Glutamatergic neuron (in vitro differentiated cells): ENCODE measurements at places on chromosomes 12 and 14.
A peak's percentile ranks its signal among the peaks of the same experiment; 100 is the strongest.

- DNase-seq, result no peak
These were observed 1154.8 kb downstream of the TMEM121 start for GRCh38 chr14:106681161-106681560.

DNA sequence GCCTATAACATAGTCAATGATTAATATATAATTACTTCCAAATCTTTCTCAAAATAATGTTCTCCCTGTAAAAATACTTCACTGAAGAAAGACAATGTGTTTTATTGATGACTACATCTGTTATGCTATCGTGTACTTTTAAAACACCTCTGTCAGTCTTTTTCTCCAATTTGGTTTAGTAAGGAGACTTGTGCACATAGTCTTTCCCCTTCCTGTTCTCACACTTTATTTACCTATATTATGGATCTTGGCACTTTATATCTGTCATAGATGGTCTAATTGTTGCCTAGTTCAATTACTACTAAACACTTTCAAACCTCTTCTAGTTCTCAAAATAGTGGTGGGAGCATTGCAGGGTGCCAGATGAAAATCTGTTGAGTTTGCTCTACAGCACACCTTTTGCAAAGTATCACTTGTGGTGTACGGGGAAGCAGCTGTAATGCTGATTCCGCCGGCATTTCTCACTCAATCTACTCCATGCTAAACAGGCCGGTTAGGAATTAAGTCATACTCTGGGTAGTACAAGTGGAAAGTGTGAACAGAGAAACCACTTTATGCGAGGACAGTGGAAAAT, 1.1 kb upstream of the INSM2 start:
- no peak for DNase-seq

- no peak for DNase-seq
These were observed 13.7 kb downstream of the CHFR start for GRCh38 chr12:132873724-132874123.

- DNase-seq, result no peak
These were observed 155.6 kb upstream of the LMNTD1 start for GRCh38 chr12:25708661-25709060.

- DNase-seq, result no peak
These were observed 201.2 kb upstream of the PRICKLE1 start for GRCh38 chr12:42790761-42791151.

- DNase-seq, result no peak
These were observed 378.1 kb upstream of the TMPO start for GRCh38 chr12:98137278-98137677.

- DNase-seq, result no peak
These were observed 109.2 kb downstream of the EFCAB11 start for GRCh38 chr14:89845346-89845745.

GRCh38 chr12:12560587-12561370, 1.9 kb downstream of the DUSP16 start:
- DNase-seq, result no peak

- DNase-seq, result no peak
These were observed 212.6 kb downstream of the SLC16A7 start for GRCh38 chr12:59808317-59808910.

DNA sequence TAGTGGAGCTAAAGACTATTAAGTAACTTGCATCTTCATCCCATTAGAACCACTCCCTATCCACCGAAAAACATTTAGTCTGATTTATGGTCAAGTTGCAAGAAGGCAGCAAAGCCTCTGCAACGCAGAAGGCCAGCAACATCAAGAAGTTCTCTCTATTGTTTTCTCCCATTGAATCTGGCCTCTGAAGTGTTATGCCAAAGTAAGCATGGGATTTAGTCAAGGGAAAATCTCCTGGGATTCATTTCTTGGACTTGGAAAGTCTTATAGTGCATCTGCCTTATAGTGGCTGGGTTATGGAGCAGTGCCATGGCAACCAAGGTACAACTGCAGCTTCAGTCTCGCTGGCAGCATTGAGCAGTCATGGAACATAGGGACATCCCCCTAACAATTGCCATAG, 87.7 kb upstream of the KRR1 start:
- no peak for DNase-seq

GRCh38 chr12:108879615-108880254, at the start of gene DAO:
Gene DAO, plus strand, starts transcription at chr12:108880092. Its CDS starts 4,915 bp downstream, at chr12:108885007.
- DNase-seq, result no peak

DNA sequence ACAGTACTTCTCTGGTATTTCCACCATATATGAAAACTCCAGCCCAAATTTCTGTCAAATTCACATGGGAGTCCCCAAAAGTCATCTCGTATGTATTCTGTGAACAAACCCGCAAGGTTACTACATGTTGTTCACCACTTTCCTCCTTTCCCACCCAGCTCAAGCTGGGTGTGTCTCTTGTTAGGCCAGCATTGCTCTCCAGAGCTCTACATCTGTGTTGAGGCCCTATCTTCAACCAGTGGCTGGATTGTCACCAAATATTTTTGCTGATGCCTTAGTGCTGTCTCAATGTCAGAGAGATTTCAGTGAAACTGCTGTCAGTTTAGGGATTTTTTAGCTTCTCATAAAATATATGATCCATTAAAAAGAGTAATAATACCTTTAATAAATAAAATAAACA, 230.9 kb downstream of the BTG1 start:
- no peak for DNase-seq

GRCh38 chr12:116818948-116819832, 62.1 kb downstream of the HRK start:
- peak; percentile 95 for DNase-seq

- DNase-seq, result no peak
These were observed 35.8 kb downstream of the CDKL1 start for GRCh38 chr14:50360851-50361250.

- DNase-seq, result no peak
These were observed 10.9 kb upstream of the OTX2 start for GRCh38 chr14:56821177-56821576.

DNA sequence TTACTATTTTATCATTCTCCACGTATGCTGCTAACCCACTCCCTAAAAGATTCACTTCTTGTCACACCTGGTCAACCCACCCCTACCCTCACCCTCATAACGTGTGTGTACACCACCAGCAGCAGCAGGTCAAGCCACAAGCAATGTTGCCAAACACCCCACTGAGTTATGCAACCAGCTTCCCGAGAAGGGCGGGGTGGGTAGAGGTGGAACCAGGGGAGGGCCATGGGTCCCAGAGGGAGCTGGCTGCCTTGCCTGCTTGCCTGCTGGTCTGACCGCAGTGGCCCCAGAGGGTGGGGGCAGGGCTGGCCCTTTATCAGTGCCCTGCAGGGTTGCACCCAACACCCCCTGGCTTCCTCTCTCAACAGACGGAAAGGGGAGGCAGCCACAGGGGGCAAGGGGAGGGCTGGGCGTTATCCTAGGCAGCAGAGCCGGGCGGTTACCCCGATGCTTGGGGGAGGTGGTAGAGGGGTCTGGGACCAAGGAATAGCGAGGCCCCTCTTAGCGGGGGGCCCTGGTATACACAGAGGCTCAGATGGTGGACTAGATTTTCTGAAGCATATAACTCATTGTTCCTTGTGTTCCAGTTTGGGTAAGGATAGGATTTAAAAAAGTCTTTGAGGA, 3.5 kb upstream of the NFE2 start:
- no peak for DNase-seq

DNA sequence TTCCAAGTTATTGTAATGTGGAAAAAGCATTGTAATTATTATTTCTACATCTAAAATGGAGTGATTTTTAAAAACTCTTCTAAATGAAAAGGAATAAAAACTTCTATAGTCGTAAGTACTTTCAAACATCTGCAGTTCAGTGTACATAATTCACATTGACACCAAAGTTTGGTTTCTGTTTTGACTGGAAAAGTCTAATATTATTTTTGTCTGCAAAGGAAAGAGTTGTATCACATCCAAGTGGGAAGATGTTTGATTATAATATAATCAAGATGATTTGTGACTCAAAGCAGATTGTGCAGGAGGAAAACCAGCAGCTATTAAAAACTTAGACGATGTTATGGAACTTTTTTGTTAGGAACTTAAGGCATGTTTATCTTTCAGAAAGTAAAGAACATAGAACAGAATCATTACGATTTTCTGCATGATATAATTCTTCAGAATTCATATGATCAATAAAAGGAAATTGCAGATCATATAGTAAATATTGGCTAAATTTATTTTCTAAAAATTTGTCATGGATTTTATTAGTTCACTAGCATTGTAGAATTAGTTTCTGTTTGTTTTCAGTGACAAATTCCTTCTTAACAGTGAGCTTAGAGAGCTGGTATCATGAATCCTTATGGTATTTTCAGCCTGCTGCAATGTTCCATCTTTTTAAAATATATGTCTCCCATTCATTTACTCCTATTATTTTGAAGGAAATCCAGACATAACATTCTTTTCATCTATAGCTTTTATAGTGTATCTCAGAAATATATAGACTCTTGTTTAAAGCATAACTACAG, 145.8 kb downstream of the MIPOL1 start:
- DNase-seq, result no peak

GRCh38 chr14:88998027-88998426, 173.6 kb downstream of the TTC8 start:
- no peak for DNase-seq

GRCh38 chr14:104531421-104532190, 48.0 kb upstream of the C14orf180 start:
- no peak for DNase-seq

DNA sequence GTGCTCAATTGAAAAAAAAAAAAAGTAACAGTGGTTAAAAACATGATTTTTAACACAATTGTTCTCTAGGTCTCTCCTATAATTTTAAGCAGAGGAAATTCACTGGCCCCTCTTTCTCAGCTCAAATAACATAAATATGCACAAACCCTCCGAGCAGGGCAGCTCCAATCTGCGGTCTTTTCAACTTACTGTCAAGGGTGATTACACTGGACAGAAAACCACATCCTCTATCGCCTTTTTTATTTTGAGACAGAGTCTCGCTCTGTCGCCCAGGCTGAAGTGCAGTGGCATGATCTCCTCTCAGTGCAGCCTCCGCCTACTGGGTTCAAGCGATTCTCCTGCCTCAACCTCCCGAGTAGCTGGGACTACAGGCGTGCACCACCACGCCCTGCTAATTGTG, 16.5 kb upstream of the GABARAPL1 start:
- DNase-seq, result no peak

GRCh38 chr12:120252071-120252906, 13.2 kb downstream of the PXN start:
- no peak for DNase-seq

GRCh38 chr12:98594050-98594835, 757 bp downstream of the SLC25A3 start:
- peak; percentile 31 for DNase-seq

DNA sequence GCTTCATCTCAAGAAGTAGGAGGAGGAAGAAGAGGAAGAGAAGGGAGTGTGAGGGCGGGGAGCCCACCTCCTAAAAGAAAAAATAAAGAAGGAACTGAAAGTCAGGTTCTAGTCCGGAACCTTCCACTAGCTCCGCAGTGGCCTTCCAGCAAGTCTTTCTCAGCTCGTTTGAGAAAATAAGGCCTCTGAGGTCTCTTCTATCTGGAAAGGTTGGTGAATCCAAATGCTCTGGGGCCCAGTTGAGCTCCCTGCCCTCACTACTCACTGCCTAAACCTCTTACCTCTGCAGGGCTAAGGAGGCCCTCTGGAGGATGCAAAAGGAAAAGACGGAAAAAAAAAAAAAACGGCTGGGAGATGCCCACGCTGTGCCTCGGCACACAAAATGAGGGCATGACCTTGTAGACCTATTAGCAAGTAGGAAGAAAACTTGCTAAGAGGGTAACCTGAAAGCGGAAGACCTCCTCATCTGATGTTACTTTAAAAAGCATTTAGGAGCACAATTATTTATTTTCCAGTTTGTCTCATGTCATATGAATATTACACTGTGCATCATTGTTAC, 35.9 kb downstream of the FBLN5 start:
- DNase-seq, result no peak

- DNase-seq, result no peak
These were observed 118.3 kb downstream of the GALC start for GRCh38 chr14:87874676-87875075.

DNA sequence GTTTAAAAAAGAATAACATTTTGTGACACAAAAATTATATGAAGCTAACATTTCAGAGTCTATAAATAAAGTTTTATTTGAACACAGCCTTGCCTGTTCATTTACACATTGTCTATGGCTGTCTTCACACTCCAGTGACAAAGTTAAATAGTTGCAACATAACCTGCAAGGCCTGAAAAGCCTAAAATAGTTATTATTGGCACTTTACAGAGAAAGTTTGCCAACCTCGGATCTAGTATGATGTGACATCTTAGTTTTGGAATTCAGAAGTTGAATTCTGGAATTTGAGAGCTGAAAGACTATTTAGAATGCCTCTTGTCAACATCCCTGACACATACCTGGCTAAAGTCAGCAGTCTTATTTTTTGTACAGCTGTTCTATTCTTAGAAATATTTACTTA, 68.3 kb downstream of the DYRK2 start:
- no peak for DNase-seq

DNA sequence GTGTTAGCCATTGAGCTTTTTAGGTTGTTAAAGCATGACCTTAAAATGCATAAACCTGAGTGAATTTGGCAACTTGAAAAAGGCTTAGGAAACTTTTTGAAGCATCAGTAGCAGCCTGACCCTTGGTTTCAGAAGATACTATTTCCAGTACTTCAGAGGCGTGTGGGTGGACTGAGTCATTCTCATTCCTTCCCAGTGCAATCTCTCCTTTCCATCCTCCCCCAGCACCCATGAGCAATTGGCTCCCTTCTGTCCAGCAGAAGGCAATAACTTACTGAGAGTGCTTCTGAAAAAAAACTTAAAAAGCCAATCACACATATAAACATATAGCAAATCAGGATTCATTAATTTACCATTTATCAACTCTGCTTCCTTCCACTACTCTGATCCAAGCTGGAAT, 299.3 kb upstream of the STXBP6 start:
- no peak for DNase-seq

DNA sequence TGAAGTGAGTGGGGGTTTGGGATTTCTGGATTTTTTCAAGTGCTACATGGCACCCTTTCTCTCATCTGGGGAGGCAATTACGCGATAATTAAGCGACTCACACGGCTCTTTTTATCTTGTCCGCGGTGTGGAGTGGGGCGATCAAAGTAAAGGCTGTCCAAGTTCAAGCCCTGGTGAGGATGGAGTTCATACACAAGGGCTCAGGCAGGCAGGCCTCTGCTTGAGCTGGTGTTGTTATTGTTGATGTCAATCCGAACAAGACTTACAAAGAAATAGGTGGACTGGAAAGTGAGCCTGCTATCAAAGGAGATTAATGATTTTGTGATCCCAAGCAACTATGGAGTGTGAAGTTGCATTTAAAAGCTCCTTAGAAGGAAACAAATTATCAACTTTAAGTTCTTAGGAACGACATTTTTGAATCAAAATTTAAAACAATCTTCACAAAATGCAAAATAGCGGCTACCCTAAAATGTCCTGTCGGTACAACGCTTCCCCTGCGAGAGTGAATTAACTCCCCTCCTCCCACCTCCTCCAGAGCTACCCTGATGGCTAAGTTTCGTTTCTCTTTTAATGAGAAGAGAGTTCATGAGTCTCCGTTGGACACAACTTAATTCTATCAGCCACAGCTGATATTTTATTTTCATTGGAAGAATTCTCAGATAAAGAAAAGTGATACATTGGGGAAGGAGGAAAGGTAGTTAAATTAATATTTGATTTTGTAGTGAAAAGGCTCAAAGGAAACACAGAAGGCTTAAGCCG, 5.9 kb downstream of the FOXA1 start:
- DNase-seq, result no peak

- DNase-seq, result no peak
These were observed 376.4 kb downstream of the DIO2 start for GRCh38 chr14:79834868-79835267.

- DNase-seq, result no peak
These were observed 62.9 kb upstream of the ATP2A2 start for GRCh38 chr12:110217996-110218674.
